ENCODE measurements at places on chromosomes 1 and 21. TPM values are rescaled to one million over a fixed set of nuclear protein-coding genes. Genes with fewer than 3 reads are reported as not detected.

CD244 gene
- total RNA-seq: 0.68 TPM

C21orf91 gene
- 14.0 TPM for total RNA-seq

PPM1J gene
- 15.0 TPM for total RNA-seq

KIAA0040 gene
- 21.6 TPM for total RNA-seq

RORC gene
- 29.0 TPM for total RNA-seq

TMPRSS15 gene
- total RNA-seq: not detected

CD34 gene
- total RNA-seq: 20.7 TPM

GRCh38 chr1:172883387-172883791 lies 167.4 kb downstream of the TNFSF18 start:
- no peaks in the 10 kb centered on the region for H3K36me3 ChIP-seq
- peaks cover 4% of the 10 kb centered on the region for H3K4me1 ChIP-seq
- DNase-seq: no peak
- H3K27me3 ChIP-seq: no peaks in the 10 kb centered on the region
- no peak overlapping the region for H3K27ac ChIP-seq

DNA sequence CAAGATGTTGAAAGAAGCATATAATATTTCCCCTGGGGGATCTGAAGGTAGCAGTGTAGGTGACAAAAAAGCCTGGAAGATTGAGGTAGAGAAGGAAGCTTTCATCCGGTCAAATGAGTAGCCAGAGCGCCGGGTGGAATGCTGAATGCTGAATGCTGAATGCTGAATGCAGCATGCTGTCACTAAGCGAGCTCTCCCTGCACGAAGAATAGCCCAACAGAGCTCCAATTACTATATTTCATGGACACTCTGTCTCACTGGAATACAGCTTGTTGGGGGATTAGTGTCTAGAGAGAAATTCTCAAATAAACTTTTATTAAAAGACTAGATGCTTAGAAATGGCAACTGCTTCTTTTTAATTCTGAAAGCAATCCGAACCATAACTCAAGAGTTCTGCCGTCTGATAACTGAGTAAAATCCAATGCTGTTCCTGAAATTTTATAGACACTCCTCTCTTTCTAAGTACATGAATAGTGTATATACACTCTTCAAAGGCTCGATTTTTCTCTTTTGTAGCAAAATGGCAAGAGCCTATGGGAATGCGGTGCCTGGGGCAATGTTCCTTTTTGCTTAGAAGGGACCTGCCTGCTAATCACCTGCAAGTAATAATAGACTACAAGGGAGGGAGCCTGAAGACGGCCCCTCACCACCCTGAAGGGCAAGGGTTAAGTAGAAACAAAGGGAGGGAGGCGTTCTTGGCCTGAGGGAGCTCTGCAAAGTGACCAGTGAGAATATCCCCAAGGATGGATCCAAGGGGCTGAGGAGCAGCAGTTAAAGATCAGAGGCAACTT lies 203.7 kb upstream of the ESRRG start:
- no peaks in the 10 kb centered on the region for H3K36me3 ChIP-seq
- no peak for DNase-seq
- no peaks in the 10 kb centered on the region for H3K4me1 ChIP-seq
- no peak overlapping the region for H3K27ac ChIP-seq

- no peak overlapping the region for H3K27ac ChIP-seq
- H3K36me3 ChIP-seq: peaks cover 5% of the 10 kb centered on the region
- no peaks in the 10 kb centered on the region for H3K27me3 ChIP-seq
- H3K4me1 ChIP-seq: peaks cover 3% of the 10 kb centered on the region
Measured at GRCh38 chr1:156993426-156994147, 52.0 kb downstream of the ARHGEF11 start.

GRCh38 chr1:174218983-174219382 lies 59.7 kb downstream of the RABGAP1L start:
- no peaks in the 10 kb centered on the region for H3K27me3 ChIP-seq
- H3K36me3 ChIP-seq: peaks cover 4% of the 10 kb centered on the region
- no peak for DNase-seq
- no peaks in the 10 kb centered on the region for H3K4me1 ChIP-seq
- no peak overlapping the region for H3K4me3 ChIP-seq

- H3K27ac ChIP-seq: no peak overlapping the region
- no peak overlapping the region for H3K4me3 ChIP-seq
- DNase-seq: no peak
- no peaks in the 10 kb centered on the region for H3K27me3 ChIP-seq
- H3K4me1 ChIP-seq: peaks cover 29% of the 10 kb centered on the region
Measured at GRCh38 chr1:40766017-40766416, 17.6 kb upstream of the KCNQ4 start.

DNA sequence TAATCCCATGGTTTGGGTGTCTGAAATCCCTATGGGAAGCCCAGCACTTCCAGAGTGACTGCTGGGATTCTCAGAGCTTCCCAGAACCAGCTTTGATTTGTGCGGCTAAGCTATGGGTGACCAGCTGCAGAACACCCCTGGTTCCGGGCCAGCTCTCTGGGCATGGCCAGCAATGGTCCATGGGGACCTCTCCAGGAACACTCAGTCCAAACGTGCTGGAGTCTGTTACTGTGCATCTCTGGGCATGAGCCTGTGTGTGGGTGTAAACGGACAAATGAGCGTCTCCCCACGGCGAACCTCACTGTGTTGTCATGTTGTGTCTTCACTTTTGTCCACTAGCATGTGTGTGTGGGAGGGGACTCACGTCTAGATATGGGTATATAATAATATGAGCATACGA lies 54.4 kb downstream of the MAB21L3 start:
- H3K4me3 ChIP-seq: no peak overlapping the region
- H3K4me1 ChIP-seq: peaks cover 55% of the 10 kb centered on the region
- no peak for DNase-seq
- no peaks in the 10 kb centered on the region for H3K27me3 ChIP-seq
- H3K36me3 ChIP-seq: no peaks in the 10 kb centered on the region

GRCh38 chr1:54207287-54207686 lies 7.3 kb downstream of the MRPL37 start:
- H3K4me3 ChIP-seq: no peak overlapping the region
- H3K36me3 ChIP-seq: peaks cover 69% of the 10 kb centered on the region
- H3K27me3 ChIP-seq: no peaks in the 10 kb centered on the region
- no peak for DNase-seq
- peaks cover 2% of the 10 kb centered on the region for H3K4me1 ChIP-seq

DNA sequence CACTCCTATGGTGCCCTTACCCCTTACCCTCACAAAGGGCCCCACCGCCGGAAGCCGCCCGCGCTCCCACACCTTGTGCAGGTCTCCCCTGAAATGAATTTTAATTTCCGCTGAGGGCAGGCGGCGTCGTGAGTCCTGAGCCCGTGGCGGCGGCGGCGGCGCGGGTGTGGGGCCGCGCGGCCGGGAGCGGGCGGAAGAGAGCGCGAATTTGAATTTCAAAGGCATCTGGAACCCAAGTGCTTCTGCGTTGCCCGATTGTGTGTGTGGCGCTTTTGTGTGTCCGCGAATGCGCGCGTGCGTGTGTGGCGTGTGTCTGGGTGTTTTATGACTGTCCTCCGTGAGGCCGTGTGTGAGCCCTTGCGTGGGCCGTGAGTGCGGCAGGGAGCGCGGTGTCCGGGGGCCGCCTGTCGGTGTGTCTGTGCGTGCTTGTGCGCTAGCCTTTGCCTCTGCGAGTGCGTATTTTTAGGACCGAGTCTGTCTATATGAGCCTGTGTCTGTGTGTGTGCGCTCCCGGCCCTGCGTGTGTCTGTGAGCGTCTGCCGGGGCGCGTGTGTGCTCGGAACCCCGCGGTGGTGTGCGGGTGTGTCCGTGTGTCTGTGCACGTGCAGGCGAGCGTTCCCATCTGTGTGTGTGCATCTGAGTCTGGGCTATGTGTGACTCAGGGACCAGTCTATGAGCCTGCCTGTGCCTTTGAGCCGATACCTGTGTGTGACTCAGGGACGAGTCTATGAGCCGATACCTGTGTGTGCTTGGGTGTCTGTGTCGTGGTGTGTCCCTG lies 7.9 kb upstream of the ADGRB2 start:
- H3K4me1 ChIP-seq: peaks cover 23% of the 10 kb centered on the region
- peaks cover 51% of the 10 kb centered on the region for H3K27me3 ChIP-seq
- H3K27ac ChIP-seq: no peak overlapping the region
- DNase-seq: no peak
- H3K36me3 ChIP-seq: no peaks in the 10 kb centered on the region

Measured in suprapubic skin (tissue), 4 donors.